ENCODE measurements at places on chromosomes 1 and 21.
A peak's percentile ranks its signal among the peaks of the same experiment; 100 is the strongest.

GRCh38 chr1:181676269-181676668 lies 193.0 kb downstream of the CACNA1E start:
- DNase-seq = peak; percentile 30

DNA sequence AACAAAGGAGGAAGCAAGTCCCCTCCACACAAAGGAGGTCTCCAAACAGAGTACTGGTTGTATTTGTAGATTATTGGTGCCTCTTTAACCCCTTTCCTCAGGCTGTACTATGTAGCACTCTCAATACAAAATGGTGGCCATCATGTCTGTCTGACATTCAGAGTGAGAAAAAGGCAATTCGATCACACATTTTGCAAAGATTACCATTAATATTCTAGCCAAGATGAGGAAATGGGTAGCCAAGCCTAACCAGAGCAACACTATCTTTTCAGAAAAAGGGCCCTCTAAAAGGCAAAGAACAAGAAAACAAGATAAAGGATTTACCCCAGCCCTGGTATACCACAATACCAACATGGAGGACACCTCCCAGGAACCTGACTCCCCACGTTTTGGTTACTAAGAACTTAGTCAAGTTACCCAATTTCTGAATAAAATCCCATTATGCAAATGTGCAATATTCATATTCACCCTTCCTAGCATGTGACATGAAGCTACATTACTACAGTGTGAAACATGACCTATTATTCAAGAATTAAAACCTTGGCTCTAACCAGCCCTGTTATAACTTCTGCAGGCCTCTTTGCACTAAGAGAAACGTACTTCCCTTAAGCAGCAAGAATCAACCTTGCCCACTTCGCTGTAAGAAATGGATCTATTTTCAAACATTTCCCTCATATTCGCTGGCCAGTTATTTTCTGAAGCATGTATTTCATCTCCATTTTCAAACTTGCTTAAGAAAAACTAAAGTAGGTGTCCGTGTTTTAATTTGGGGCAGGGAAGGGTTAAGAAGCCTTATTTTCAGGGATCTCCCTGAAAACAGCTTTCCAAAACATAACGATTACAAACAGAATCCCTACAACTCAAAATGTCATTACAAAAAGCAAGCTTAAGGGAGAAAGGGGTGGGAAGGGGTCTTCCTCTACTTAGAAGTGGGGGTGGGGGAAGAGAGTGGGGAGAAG lies 2.1 kb downstream of the KDM5B start:
- no peak for DNase-seq

DNA sequence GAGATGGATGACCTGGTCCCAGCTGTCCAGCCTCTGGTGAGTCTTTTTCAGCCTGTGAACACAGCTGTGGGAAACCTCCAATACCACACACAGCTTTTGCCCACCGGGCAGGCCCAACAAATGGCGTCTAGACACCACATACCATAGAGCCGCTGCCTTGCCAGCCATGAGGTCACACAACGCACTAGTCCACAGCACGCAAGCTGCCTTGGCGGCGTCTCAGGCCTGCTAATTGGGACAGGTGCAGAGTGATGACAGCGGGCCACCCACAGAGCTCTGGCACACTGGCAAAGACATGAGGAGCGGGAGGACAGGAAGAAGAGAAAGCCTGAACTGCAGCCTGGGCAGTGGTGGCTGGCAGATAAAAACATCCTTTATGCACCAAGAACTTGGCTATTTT lies 125.5 kb downstream of the ADAMTS1 start:
- no peak for DNase-seq

DNA sequence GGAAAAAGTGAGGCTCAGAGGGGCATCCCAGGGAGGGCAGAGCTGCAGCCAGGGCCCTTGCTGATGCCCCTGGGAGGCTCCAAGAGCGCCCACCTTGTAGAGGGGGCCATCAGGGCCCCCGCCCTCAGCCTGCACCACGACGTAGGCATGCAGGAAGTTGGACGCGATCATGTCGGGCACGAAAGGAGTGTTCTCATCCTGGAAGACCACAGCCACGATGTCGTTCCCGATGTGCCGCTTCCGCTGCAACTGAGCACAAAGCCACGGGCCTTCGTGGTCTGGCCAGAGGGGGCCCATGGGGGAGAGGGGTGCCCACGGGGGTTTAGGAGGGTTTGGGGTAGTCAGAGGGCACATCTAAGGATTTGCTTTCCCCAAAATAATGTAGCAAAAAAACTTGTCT lies 59.1 kb downstream of the RAP1GAP start:
- no peak for DNase-seq

DNA sequence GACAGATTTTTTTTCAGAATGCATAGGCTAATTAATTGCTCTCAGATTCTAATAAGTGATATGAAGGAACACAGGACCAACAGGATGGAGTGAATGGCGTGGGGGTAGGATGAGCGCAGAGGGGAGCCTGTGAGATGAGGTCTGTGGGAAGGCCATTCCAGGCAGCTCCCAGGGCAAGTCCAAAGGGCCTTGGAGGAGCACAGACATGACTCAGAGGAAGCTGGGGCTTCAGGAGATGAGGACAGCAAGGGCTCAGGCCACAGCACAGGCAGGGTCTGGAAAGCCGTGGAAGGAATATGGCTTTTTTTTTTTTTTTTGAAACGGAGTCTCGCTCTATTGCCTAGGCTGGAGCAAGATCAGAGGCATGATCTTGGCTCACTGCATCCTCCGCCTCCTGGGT lies 35.1 kb downstream of the FMN2 start:
- no peak for DNase-seq

DNA sequence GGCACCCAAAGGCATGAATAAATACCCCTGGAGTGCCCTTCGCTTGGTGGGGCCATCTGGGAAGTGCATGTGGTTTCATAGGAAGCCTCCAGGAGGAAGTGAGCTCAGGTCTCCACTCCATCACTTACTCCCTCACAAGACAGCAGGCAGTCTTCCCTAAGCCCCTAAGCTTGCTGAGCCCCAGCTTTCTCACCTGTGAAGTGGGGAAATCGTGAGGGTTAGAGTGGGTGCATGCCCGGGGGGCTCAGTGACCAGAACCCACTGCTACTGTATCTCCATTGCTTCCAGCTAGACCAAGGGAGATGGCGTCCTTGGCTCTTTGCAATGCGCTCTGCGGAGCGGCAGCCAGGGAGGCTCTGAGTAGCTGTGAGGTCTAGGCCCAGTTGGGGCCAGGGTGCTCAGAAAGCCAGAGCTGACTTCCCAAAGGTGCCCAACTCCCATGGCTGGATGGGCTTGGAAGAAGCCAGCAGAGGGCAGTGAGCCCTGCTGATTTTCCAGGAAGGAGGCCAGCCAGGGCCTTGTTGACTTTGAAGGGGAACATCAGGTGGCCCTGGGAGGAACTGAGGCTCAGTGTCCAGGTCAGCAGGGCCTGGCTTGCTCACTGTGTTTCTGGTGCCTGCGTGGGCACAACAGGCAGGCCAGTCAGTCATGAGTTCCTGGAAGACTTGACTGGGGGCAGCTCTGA lies 27.3 kb downstream of the CDCP2 start:
- no peak for DNase-seq

GRCh38 chr1:179026813-179027669 lies 1.3 kb downstream of the FAM20B start:
- DNase-seq = no peak

DNA sequence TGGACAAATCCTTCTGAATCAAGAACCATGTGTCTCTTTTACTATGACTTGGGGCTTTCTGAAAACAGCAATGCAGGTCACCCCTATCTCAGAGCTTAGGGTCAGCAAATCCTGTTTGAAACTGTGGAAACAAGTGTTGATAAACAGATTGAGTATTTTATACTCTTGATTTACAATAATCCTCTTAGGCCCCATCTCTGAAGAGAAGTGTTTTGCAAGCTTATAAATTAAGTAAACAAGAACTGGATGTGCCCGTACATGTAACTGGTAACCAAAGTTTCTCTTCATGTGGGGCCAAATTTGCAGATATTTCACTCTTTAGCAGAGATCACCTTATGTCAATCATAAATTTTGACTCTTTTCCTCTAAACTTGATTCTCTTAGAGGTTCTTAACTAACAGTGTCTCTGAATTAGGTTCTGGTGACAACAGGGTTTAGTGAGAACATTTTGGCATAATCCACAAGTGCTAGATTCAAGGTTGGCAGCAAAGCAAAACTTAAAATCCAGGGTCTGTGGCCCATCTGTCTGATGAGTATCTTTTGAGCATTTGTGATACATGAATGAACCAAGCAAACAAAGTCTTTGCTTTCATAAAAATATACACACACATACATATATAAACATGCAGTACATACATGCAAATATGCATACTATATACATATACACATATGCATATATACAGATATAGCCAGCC lies 183.0 kb upstream of the HOOK1 start:
- DNase-seq = no peak

DNA sequence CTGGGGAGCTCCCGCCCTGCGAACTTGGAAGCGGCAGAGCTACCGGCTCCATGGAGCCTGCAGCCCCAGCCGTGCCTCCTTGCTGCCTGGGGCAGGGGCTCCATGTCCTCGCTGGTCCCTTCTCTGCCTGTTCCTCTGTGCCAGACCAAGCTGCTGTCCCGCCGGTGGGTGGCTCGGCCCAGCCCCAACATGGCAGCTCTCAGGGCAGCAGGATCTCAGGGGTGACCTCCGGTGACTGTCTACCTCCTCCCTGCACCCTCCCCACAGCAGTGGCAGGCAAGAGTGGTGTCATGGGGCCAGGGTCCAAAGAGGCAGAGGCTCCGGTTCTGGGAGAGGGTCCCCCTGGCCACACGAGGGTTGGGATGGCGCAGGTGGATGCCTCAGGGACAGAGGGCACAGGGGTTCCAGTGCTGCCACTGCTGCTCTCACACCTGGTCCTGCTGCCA lies 45.8 kb downstream of the ATP6V1G3 start:
- DNase-seq = no peak

DNA sequence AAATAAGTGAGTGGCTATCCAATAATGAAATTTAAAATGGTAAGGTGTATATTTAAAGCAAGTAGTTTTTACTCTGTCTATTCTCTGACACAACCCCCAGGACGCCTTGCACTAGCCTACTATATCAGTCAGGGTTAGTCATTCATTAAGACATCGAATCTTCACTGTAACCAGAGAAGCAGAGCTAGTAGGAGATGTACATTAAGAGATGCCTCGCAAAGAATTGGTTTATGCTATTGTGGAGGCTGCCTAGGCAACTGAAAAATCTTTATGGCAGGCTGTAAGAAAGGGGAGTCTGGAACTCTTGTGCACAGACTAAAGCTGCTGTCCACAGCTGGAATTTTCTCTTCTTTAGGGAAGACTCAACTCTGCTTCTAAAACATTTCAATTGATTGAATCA lies 28.8 kb downstream of the NTNG1 start:
- no peak for DNase-seq

All from nephron progenitor cell (in vitro differentiated cells).